GM04504 (cell line): ENCODE measurements at places on chromosomes 4 and X.

- DNase-seq = peak; percentile 9
Measured at GRCh38 chr4:127783026-127783769, 1.1 kb downstream of the HSPA4L start.

DNA sequence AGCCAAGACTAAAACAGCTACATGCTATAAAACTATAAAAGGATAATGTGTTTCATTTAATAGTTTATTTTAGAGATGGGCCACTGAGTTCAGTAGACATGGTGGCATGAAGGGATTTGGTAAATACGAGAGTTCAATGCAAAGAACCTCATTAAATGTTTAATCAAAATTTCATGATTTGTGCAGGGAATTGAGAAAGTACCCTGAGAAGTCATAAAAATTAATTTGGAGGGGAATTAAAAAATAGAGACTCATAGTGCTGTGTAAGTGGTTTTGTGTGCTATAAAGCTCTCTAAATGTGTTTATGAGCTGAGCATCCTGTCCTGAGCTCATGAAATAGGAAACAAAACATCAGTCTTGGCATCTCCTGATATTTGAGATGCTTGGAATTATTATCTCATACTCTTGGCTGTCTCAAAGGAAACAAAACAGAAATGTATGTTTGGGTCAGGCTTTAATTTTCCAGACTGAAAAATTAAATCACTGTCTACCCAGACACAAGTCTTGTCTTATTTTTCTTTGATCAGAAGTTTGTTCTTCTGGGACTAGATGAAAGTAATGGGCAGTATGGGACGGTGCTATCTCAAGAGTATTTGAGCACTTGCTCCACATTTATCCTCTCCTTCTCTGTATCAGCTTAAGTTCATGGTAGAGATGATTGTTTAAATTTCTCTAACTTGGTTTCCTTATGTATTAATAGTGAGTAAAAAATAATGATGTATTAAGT lies 38.0 kb upstream of the EMCN start:
- DNase-seq = peak; percentile 8

- DNase-seq = no peak
Measured at GRCh38 chrX:150362599-150363481, at the start of gene MAMLD1. Gene MAMLD1, plus strand, starts transcription at chrX:150363317. Its CDS starts 82,200 bp downstream, at chrX:150445517.

GRCh38 chr4:79078339-79078738 lies 139.1 kb upstream of the PAQR3 start:
- DNase-seq = no peak

GRCh38 chr4:70505151-70505748 lies 13.1 kb upstream of the AMTN start:
- DNase-seq = peak; percentile 13

DNA sequence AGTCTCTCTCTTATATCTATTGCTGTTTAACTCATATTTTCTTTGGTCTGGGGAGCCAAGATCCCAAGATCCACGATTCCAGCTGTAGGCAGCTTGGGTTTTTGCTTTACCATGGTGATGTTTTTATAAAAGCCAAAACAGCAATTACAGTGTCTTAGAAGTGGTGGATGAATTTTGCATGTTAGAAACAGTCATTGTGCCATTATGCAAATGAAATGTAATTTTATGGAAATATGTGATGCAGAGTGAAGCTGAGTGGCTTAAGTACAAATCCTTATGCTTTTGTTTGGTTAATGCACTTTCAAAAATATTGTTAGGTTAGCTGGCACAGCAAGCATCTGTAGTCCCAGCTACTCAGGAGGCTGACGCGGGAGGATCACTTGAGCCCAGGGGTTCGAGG lies 32.8 kb upstream of the PTTG2 start:
- no peak for DNase-seq

DNA sequence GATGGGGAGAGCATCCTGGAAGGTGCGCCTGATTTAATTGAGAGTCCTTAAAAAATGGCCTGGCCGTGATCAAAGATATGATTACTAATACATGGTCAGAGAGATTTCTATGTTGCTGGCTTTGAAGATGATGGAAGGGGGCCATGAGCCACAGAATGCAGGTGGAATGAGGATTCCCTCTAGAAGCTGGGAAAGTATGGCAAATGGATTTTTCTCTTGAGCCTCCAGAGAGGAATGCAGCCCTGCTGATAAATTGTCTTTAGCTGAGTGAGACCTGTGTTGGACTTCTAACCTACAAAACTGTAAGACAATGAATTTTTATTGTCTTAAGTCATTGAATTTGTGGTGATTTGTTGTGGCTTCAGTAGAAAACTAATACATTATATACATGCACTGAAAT lies 7.7 kb downstream of the NUDT9 start:
- DNase-seq = no peak

GRCh38 chr4:17589355-17589754 lies 12.4 kb downstream of the LAP3 start:
- DNase-seq = no peak

DNA sequence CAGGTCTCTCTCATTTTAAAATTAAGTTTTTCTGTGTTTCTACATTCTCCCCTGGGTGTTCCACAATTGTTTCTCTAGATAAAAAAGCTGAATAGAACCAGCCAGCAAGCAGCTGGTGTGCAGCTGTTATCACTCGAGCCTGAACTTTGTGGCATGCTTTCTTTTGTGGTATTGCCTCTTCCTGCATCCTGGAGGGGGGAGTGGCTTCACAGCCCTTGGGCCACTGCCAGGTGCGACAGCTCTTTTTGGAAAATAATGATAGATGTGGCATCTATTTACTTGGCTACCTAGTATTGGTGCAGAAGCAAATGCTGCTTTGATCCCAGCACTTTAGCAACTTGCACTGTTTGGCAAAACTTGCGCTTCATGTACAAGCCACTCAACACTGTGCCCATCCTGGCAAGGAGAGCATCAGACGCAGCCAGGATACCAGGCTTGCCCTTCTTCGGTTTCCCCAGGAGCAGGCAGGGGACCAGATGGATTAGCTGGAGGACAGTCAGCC lies 69.4 kb downstream of the HMGB2 start:
- no peak for DNase-seq

GRCh38 chr4:88204882-88205281 lies 46.4 kb upstream of the ABCG2 start:
- no peak for DNase-seq

GRCh38 chrX:103524747-103525146 lies 5.5 kb upstream of the RAB40A start:
- no peak for DNase-seq

DNA sequence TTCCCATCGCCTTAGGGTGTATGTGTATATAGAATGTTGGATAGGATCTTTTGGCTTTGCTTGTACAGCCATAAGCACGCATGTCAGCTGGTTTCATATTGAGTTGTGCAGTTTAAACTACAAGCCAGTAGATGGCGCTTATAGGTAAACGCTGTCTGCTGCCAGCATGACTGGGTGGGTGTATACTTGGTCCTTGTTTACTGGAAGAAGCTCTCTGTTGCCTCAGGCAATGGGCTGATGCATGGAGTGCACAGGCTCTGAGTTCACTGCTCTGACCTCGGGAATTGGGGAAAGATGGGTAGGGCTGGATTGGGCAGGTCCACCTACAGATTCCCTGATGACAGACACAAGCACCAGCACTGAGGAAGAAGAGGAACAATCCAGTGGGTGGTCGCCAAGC lies 831.5 kb downstream of the STIM2 start:
- no peak for DNase-seq

DNA sequence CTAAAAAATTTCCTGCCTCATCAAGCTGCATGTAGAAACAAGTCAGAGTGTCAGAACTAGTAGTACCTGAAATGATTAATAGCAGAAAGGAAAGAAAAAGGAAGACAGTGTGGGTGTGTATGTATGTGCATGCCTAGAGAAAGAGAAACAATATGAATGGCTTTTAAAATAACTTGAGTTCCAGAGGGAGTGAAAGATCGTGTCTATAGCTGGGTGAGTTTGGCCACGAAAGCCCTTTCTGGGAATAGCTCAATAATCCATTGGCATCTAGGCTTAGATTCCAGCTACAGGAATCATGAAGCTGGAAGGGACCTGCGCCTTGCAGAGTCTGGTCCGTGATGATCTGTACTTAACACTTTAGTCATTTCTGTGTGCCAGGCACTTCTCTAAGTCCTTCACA lies 195.6 kb downstream of the RAPGEF2 start:
- no peak for DNase-seq

DNA sequence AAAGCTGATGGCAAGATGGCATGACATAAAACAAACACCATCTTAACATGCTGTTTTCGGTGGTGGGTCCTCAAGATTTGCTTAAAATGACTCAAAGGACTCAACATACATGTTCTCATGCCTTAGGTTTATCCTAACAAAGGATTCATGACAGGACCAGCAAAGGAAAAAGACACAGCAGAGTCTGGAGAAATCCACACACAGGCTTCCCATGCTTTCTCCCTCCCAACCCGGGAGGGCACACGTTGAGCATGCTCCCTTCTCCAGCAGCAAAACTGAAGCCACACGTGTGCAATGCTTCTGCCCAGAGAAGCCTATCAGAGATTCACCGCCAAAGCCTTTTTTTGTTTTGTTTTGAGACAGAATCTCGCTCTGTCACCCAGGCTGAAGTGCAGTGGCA lies 39.9 kb downstream of the SAT1 start:
- no peak for DNase-seq

GRCh38 chr4:183053681-183054080 lies 45.4 kb upstream of the WWC2 start:
- no peak for DNase-seq
